ENCODE measurements at places on chromosomes 16 and 17.

DNA sequence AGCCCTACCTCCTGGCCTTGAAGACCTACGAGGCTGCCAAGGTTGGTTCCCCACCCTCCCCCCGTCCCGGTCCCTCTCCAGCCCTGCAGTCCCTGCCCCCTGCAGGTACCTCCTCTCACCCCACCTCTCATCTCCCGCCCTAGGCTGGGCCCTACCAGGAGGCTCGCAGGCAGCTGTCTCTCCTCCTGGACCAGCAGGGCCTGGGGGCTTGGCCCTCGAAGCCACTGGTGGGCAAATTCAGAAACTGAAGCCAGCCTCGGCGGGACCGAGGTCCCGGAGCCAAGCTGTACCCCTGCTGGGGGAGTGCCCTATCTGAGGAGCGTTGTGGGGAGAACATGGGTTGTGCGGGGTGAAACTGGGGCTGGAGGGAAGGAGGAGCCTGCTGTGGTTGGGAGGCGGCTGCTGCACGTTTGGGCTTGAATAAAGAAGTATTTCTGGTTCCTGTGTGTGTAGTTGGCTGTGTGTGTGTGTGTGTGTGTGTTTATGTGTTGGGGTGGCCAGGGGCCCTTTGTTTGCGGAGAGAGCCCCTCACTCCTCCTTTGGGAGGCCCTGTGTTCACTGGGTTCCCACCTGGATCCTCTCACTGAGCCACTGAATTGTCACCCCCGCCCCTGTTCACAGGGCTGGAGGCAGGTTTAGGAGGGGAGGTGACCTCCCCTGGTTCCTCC, 5.9 kb downstream of the ADAD2 start:
- DNase-seq = no peak

- DNase-seq = no peak
Measured at GRCh38 chr17:43758497-43759174, at the start of gene SOST. Gene SOST (minus strand): TSS chr17:43758791. CDS start chr17:43758741, 50 bp downstream.

- DNase-seq = no peak
Measured at GRCh38 chr16:88744577-88745521, 38.5 kb downstream of the CTU2 start.

GRCh38 chr16:49635009-49635350, 220.9 kb downstream of the ZNF423 start:
- DNase-seq = no peak

DNA sequence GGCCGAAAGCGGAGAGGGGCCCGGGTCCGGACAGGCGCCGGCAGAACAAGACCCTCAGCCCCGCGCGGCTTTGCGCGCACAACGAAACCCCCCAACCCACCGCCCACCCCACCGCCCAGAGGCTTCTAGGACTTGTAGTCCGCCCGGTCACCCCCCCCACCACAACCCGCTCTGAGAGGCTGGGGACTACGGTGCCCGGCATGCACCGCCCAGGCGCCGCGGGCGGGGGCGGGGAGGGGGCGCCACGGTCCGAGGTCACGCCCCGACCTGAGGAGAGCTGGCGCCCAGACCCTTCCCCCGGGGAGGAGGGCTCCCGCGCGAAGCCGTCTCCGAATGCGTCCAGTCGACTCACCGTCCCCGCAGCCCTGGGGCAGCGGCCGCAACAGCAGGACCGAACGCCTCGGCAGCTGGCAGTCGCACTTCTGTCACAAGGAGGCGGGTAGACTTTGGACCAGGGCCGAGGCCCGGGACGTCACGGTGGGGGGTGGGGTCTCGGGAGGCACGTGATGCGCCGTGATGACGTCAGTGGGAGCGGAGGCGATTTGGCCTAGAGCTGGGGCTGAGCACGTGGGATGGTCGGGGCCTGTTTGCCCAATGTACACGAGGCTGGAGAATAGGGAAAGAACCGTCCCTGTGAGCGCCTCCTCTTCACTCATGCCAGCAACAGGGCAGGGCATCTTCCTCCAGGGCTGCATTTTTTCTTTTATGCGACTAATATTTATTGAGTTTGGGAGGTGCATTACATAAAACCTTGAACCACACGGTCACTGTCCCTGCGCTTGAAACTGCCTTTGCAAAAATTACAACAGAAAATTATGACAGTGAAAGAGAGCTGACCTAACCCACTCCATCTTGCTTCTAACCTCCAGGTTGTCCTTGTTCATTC, at the start of gene CDIP1:
CDIP1 (minus strand) TSS at position 424 of the 886 bp plus-strand sequence. CDS start 24,643 bp downstream, outside the sequence.
- DNase-seq = peak; percentile 78

- DNase-seq = no peak
Measured at GRCh38 chr16:88003316-88003715, 52.1 kb downstream of the BANP start.

GRCh38 chr17:5975661-5976060, 94.5 kb upstream of the WSCD1 start:
- DNase-seq = no peak

- no peak for DNase-seq
Measured at GRCh38 chr17:64155751-64156544, 26.0 kb upstream of the ERN1 start.

DNA sequence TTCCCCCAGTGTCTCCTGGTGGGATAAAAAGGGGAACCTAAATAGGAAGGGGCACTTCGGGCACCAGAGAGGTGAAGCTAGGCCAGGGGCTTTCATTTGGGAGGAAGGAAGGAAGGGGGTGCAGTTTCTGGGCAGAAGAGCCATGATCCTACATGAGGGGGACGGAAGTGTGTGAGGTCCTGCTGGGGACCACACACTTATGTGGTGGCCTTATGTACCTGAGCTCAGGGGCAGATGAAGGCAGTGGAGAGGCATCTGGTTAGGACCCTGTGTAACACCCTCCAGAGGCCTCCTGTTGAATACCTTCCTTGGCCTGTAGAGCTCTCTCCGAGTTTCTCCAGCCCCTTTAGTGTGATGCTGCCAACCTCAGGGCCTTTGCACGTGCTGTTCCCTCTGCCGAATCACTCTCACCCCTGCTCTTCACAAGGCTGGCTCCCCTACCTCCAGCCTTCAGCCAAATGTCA, 21.2 kb downstream of the IGFBP4 start:
- no peak for DNase-seq

- no peak for DNase-seq
Measured at GRCh38 chr16:28167221-28167620, 44.5 kb downstream of the XPO6 start.

DNA sequence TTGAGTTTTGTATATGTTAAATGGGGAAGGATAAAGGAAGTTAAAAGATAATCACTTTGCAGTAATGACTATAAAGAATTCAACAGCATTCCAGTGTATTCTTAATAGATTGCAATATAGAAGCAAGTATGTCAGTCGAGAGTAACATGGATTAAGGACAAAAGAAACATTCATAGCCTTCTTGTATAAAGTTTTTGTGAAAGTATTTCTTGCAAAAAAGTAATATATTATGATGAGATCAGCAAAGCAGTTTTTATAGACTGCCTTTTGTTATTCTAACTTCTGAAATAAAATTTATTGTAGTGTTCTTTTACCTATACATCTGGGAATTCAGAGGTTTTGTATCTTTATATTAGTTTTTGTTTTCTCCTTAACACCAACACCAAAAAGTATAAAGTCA, 184.9 kb upstream of the RBL2 start:
- DNase-seq = no peak

DNA sequence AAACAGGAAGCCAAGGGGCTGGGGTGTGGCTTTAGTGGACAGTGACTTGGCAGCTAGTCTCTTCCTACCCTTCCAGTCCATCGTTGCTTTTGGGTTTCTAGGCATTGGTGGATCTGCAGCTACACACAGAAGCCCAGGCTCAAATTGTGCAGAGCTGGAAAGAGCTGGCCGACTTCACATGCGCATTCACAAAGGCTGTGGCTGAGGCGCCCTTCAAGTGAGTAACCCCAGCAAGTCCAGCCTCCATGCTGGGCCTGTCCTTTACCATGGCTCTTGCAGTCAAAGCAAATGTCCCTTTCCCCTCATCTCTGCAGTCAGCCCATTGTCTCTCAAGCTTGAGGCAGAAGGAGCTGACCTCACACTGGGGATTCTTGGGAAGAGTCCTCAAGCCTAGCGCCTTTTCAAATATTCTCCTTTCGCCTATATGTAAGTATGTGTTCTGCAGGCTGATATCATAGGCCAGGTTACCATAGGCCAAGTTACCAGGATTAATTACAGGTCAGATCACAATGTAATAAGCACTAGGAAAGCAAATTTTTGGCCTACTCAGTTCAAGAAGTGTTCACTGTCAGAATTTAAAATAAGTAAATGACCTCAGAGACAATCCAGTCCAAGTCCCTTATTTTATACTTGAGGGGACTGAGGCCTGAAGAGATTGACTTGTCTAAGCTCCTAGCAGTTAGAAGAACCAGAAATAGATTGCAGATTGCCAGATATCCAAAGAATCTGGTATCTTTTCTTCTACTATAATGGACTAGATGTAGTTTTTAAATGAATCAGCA, 6.5 kb downstream of the EME1 start:
- DNase-seq = no peak

- DNase-seq = peak; percentile 51
Measured at GRCh38 chr16:85056211-85056748, 28.7 kb downstream of the KIAA0513 start.

GRCh38 chr16:85454171-85454872, 158.8 kb upstream of the GSE1 start:
- no peak for DNase-seq

- DNase-seq = no peak
Measured at GRCh38 chr17:16371742-16372141, 9.1 kb upstream of the UBB start.

- no peak for DNase-seq
Measured at GRCh38 chr17:55340686-55341085, 75.9 kb downstream of the HLF start.

DNA sequence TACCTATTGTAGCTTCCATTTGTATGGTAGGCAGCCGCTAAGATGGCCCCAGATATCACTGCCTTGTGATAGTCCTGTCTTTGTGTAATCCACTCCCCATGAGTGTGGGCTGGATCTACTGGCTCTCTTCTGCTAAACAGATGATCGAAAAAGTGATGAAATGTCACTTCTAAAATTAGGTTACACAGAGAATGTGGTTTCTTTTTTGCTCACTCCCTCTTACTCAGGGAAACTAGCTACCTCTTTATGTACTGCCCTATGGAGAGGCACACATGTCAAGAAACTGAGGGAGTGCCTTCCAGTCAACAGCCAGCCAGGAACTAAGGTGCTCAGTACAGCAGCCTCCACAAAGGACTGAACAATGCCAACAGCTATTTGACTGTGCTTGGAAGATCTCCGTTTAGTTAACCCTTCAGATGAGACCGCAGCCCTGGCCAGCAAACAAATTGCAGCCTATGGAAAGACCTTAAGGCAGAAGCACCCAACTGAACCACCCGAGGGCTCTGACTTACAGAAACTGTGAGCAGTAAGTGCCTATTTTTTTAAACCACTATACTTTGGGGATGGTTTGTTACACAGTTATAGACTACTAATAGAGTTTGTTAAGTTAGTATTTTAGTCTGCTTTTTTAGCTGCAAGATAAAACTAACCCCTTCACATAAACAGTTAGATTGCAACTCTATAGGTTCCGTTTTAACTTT, 113.2 kb upstream of the MAF start:
- DNase-seq = no peak

GRCh38 chr17:19717031-19717360, 612 bp upstream of the SLC47A2 start:
- no peak for DNase-seq

GRCh38 chr17:39920218-39921210, 2.1 kb upstream of the GSDMB start:
- no peak for DNase-seq
